ENCODE measurements at places on chromosomes 7 and 10.
A peak's percentile ranks its signal among the peaks of the same experiment; 100 is the strongest.

GRCh38 chr10:114868870-114869519, 47.4 kb downstream of the FHIP2A start:
- no peak for DNase-seq

DNA sequence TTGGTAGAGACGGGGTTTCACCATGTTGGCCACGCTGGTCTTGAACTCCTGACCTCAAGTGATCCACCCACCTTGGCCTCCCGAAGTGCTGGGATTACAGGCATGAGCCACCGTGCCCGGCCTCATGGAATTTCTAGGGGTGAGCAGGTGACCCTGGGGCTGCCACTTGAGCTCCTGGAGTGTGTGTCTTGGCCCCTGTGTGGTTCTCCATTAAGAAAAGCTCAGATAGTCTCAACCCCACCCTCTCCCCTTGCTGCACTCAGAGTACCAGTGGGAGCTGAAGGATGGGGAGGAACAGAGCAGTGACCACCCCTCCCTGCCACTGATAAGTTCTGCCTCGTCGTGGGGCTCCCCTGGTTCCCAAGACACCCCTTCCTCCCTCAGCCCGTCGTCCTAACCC, 45.3 kb downstream of the RCC1L start:
- DNase-seq = no peak

DNA sequence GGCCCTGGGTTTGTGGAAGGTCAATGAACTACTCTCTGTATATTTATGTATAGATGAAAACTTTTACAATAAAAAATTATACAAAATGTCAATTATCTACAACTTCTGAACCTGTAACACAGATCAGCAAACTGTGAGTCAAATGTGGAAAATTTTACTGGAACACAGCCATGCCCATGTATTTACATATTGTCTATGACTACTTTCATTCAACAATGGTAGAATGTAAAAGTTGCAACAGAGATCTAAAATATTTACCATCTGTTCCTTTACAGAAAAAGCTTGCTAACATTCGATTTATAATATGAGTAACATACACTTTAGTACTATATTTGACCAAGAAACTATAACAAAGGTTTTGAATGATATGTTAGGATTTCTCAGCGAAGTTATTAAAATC, 481.6 kb downstream of the PARD3 start:
- no peak for DNase-seq

- no peak for DNase-seq
These were observed 67.4 kb downstream of the PDGFA start for GRCh38 chr7:452226-452751.

DNA sequence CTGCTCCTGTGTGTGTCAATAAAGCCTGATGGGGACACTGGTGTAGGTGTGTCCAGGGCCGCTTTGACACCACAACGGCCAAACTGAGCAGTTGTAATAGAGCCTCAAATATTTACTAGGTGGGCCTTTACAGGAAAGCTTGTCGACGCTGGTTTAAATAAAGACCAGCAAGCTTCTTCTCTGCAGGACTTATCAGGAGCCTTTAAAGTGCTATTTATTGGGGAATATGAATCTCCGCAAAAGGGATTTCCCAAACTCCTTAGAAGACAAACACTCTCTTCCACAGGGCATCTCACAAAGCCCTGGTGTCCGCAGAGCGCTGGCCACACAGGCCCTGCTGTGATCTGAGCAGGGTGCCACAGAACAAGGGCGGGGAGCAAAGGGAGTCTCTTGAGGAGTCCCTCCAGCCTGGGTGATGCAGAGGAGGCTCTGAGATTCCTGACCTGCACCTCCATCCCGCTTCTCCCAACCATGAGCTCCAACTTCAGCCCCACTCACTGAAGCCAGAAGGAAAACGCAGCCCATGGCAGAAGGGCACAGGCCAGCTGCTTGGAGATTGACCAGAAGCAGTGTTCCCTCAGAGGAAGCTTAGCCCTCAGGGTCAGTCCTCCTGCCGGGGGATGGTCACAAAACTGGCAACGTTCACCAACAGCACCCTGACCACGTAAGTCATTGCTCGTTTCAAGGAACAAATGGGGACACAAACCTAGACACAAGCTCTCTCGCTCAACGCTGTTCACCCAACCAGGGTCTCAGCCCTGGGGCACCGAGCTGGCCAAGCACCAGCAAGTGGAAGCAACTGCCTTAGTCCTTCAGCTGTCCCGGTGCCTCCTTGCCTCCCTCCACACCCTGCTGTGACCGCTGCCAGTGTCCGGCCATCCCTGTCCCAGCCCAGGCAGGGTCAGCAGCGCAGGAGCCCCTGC, 129.5 kb downstream of the OAT start:
- DNase-seq = no peak

GRCh38 chr7:146805082-146805481, 688.5 kb downstream of the CNTNAP2 start:
- no peak for DNase-seq

DNA sequence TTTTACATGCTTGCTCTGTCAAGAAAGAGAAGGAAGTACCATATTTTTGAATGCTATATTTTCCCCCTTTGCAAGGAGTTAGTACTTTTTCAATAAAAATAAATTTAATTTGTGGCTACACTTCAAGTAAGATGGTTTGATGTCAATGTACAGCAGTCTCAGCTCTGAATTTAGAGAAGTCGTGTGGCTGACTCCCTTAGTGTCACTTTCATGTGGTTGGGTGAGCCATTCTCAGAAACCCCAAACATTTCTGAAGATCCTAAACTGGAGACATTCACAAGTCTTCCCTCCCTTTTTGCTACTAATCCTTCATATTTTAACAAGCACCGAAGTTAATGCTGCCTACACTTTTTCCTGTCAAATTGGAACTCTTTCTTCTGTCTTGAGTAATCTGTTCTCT, 244.4 kb downstream of the DYNC1I1 start:
- DNase-seq = no peak

DNA sequence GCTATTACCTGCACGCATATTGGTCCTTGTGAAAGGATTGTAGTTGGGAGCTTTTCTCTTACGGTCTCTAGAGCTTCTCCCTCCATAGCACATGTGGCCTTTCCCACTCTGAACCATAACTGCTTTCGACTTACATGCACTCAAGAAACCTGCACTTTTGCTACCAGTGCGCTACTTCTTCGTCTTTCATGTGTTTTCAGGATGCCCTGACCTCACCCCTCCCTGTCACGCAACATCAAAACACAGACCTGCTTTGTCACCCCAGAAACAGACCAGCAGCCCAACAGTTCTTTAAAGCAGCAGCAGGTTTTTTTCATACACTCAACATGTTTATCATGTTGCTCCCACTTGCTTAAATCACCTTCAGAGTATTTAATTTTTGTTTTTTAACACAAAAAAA, 243.5 kb upstream of the TCF7L2 start:
- no peak for DNase-seq

- DNase-seq = no peak
These were observed 501.6 kb downstream of the PTPRN2 start for GRCh38 chr7:158085741-158086695.

DNA sequence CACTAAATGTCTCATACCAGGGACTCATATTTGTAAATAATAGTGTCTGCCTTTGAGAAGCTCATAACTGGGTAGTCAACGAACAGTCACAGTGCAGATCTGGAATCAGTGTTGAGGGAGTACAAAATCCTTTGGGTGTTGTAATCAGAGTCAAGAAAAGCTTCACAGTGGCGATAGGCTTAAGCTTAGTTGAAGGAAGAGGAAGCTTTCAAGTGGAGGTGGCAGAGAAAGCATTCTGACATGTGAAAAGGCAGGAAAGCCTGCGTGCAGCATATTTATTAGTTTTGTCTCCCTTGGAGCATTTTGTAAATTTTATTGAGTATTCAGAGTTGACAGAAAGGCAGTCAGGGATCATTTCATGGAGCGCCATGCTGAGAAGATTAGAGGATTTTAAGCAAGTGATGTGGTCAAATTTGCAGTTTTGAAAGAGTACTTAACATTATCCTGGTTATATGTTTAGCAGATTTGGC, 104.9 kb downstream of the ADK start:
- DNase-seq = no peak

GRCh38 chr7:121529003-121529402, 132.9 kb upstream of the FAM3C start:
- DNase-seq = no peak

GRCh38 chr10:35027567-35027966, 62.6 kb downstream of the CUL2 start:
- no peak for DNase-seq

DNA sequence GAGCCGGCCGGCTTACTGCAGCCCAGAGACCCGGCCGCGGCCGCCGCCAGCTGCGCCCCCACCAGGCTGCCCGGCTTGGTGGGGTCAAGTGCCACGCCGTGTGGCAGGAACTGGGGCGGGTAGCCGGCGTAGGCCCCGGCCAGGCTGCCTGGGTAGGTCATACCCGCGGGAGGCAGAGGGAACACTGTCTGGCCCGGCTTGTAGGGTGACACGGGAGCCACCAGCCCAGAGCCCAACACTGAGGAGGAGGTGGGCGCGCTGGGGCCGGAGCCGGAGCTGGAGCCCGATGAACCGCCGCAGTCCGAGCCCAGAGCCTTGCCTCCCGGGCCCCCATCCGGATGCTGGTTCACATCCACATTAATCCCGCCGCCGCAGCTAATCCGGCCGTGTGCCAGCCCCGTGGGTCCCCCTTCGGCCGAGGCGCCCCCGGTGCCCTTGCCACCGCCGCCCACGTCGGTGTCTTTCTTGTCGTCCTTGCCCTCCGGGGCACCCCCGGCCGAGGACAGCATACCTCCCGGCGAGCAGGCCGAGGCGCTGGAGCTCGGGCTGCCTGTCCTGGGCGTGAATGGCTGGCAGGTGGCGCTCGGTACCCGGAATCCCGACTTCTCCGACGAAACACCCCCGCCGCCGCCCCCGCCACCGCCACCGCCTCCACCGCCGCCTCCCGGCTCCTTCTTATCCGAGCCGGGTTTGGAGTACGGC, 2.0 kb downstream of the ZNF503 start:
- peak; percentile 42 for DNase-seq

DNA sequence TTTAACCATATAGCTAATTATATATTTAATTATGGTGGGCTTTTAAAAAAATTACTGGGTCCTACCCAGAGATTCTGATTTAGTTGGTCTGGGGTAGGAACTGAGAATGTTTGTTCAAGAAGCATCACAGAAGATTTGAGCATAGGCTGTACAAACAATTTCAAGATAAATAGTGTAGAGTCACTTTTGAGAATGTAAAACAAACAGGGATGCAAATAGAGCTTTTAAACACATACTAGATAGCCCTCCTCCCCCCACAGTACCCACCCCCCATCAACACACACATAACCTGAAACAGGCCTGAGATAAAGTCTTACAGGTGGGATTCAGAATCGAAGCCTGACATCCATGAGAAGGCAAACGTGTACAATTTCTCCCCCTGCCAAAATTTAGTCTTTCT, 15.6 kb upstream of the REEP3 start:
- DNase-seq = no peak

DNA sequence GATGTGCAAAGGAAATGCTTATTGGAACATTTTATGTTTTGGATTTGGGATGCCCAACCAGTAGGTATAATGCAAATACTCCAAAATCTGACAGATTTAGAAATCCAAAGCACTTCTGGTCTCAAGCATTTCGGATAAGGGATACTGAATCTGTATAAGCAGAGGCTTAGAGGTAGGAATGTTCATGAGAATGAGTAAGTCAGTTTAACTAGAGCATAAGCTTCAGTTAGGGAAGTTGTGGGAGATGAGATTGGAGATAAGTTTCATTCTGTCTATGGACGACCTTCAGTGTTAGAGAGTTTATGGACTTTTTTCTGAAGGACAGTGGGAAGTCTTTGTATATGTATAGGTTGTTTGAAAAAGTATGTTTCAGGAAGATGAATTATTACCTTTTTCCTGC, 10.4 kb downstream of the TAX1BP1 start:
- DNase-seq = no peak

DNA sequence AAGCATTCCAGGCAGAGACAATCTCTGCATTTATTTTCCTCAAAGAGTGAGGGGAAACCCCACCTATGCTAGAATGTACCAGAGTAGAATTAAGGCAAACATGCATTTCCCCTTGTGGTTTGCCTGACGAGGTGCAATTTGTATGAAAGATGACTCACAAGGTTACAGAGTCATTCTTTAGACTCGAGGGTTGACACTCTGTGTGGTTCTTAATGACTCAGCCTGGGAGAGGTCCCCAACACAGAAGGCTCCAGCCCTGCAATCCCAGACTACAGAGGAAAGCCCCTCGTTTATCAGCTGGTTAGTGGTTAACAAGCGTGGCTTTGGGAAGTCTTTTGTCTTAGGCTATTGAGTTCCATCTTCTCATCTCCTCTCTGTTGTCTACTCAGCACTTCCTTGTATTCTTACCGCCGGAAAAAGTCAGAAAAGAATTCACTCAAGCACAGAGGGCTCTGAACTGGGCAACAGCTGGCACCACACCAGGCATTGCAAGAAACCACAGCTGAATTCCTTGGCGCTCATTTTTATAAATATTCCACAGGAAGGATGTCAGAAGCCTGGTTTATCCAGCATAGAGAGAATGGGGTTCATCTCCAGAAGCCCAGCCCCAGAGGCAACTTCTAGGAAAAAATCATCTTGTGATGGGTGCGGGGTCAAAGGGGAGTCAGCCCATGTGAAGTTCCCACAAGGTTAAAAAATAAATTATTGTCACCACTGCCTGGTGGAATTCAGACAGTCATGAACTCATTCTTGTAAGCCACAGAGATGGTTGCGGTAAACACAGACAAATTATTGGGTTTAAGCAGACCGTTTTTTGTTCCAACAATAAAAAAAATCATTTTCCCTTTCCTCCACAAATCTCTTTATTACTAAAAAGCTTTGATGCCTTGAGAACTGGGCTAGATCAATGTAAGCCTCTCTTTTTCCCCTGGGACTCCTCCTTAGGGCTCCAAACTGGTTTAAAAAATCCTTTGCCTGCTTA, 24.5 kb upstream of the SVIL start:
- DNase-seq = no peak

- DNase-seq = no peak
These were observed 158.4 kb downstream of the COBL start for GRCh38 chr7:51158211-51158610.

DNA sequence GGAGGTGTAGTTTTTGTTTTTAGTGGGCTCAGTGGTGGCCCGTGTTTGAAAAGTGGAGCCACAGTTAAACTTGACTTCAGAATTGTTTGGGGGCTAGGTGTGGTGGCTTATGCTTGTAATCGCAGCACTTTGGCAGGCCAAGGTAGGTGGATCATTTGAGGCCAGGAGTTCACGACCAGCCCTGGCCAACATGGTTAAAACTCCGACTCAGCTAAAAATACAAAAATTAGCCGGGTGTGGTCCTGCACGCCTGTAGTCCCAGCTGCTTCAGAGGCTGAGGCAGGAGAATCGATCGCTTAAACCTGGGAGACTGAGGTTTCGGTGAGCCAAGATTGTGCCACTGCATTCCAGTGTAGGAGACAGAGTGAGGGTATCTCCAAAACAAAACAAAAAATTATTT, 1.8 kb downstream of the CCT6A start:
- DNase-seq = no peak

- no peak for DNase-seq
These were observed 128.9 kb downstream of the EGFR start for GRCh38 chr7:55147736-55148135.

GRCh38 chr10:110893559-110894179, 21.9 kb downstream of the PDCD4 start:
- DNase-seq = peak; percentile 6

GRCh38 chr7:46123-46829, 146.1 kb upstream of the FAM20C start:
- no peak for DNase-seq

- peak; percentile 19 for DNase-seq
These were observed at the start of gene TNS3 for GRCh38 chr7:47581804-47582763. Gene TNS3 (minus strand): TSS chr7:47582111. CDS start chr7:47439636, 142,475 bp downstream.
